ENCODE measurements at places on chromosomes 1 and 21.

DNA sequence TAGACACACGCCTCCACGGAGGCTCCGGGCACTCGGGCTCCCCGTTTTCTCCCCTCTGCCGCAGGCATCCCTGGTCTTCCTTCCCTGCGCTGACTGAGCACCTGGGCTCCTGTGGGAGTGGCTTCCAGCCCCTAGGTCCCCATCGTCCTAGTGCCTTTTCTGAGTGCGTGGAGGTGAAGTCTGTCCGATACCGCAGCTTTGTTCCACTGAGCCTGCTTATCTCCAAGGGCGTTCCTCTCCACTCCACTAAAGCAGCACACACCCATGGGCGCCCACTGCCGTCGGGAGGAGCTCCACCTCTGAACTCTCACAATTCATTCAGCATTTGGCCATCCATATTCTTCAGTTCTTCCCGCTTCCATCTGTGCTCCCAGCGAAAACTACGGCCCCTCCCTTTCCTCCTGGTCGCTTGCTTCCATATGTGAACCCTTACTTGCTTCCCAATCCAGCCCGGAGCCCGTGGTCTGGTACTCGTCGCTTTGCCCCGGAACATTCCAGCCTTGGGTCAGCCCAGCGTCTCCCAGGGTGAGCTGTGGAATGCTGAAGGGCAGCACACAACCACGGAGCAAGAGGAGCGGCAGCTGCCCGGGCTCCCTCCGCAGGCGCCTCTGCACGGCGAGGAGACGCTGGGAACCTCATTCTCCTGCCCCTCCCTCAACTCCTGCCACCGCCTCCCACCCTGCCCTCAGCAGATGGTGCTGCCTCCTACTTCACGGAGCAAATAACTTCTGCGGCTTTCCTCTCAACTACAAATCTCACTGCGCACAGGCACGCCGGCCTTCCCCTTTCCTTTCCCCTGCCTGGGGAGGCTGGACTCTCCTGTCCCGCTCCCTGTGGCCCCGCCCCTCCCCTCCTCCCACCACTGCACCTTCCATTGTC, 27.5 kb downstream of the ATP8B2 start:
- peak; percentile 82 for DNase-seq

GRCh38 chr21:37202221-37203110, 64.7 kb downstream of the VPS26C start:
- no peak for DNase-seq

- no peak for DNase-seq
Observed at GRCh38 chr1:11569551-11569950, 84.7 kb downstream of the FBXO2 start.

- no peak for DNase-seq
Observed at GRCh38 chr1:89974696-89975470, 20.0 kb upstream of the ZNF326 start.

DNA sequence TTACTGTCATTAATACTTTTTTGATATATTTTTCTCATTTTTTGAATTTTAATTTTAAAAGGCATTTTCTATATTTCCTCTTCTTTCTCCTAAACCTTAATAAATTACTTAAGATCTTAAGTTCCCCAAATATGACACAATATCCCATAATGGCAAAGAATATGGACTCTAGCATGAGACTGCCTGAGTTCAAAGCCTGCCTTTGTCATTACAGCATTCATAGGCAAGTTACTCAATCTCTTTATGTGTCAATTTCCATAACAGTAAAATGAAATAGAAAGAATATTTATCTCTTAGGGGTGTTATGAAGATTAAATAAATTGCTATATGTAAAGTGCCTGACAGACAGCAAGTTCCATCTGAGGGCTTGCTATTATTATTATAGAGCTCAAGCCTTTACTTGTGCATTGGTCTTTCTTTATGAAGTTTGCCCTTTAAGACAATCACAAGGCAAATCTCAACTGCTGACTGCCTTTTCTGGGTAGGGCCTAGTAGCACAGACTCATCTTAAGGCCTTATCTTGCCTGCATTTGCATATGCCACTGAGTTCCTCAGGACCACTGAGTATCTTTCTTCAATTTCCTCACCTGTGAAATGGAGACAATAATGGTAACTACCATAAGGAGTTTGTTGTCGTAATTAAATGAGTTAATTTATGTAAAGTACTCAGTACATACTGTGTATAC, 231.0 kb downstream of the NRIP1 start:
- no peak for DNase-seq

- no peak for DNase-seq
Observed at GRCh38 chr1:230139315-230139714, 72.3 kb downstream of the GALNT2 start.

- DNase-seq, result no peak
Observed at GRCh38 chr1:25817840-25818501, 1.8 kb upstream of the MTFR1L start.

GRCh38 chr1:13443335-13443979, 33.2 kb downstream of the PRAMEF20 start:
- DNase-seq, result no peak
